ENCODE measurements at places on chromosomes 7 and 10.

DNA sequence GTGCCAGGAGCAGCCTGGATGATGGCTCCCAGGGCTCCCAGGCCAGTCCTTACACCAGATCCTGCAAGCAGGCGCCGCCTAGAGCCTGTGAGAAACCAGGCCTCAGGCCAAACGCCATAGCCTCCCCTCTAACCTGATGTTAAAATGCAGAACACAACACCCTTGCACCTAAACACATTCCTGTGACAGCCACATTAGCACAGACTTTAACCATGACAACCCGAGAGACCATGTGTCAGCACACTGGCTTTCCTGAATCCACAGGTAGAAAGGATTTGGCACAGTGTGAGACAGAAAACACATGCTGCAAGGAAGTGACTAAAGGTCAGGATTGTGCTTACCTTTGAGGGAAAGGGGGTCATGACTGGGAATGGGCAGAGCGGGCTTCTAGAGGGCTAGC, 59.9 kb downstream of the SGMS1 start:
- no peak for DNase-seq

DNA sequence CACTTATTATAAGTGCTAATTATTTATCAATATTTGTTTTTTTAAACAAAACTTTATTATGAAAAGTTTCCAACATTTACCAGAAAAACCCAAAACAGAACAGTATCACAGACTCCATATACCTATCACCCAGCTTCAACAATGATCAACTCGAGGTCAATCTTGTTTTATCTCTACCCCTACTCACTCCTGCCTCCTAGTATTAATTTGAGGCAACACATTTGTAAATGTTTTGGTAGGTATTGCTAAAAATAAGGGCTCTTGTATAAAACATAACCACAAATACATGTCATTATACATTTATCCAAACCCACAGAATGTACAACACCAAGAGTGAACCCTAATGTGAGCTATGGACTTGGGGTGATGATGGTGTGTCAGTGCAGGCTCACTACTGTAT, 15.9 kb upstream of the CDH23 start:
- no peak for DNase-seq

- DNase-seq = no peak
Measured at GRCh38 chr7:70586822-70587221, 545.1 kb upstream of the GALNT17 start.

DNA sequence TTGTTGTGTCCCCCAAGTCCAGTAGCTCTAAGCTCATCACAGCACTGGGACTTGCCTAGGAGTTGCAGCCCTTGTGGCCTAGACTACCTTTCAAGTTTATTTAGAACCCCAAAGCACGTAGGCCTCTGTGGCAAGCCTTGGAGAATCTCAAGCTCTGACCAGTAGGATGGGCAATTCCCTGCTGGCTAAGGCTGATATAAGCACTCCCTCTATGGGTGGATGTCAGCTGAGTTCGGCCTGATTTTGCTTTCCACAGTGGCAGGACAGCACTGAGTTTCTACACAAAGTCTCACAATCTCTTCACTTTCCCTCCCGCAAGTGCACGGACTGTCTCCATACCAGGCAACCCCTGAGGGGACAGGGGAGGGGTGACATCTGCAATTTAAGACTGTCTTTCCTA, 886.4 kb upstream of the LRRN3 start:
- no peak for DNase-seq

GRCh38 chr10:19745672-19746071, 70.6 kb upstream of the PLXDC2 start:
- DNase-seq = no peak

GRCh38 chr10:17407047-17407446, 47.3 kb downstream of the ST8SIA6 start:
- DNase-seq = no peak

Data from central memory CD4-positive, alpha-beta T cell (primary cell).